ENCODE measurements at places on chromosomes 16 and 17.

DNA sequence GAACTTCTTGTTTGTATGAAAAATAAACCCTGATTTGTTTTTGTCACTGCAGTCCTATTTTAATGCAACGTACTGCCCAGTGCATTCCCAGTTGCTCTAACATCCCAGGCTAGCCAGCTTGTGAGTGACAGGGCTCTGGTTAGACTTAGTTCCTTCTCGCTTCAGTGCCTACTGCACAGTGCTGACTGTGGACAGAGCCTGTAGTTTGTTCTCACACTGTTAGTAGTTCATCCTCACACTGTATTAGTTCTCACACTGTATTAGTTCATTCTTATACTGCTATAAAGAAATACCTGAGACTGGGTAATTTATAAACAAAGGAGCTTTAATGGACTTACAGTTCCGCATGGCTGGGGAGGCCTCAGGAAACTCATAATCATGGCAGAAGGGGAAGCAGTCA lies 116.6 kb upstream of the SALL1 start:
- DNase-seq: no peak

DNA sequence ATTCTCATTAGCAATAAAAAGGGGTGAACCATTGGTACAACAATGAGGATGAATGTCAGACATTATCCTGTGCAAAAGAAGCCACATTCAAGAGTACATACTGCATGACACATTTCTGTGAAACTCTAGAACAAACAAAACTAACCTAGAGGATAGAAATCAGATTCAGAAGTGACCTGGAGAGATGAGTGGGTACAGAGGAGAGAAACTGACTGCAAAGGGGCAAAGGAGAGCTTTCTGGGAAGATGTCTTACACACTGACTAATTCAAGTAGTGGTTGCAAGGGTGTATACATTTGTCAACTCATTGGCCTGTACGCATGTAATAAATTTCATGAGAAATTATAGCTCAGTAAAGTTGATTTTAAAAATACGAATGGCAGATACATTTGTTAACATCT lies 115.6 kb downstream of the GAS7 start:
- DNase-seq: no peak

DNA sequence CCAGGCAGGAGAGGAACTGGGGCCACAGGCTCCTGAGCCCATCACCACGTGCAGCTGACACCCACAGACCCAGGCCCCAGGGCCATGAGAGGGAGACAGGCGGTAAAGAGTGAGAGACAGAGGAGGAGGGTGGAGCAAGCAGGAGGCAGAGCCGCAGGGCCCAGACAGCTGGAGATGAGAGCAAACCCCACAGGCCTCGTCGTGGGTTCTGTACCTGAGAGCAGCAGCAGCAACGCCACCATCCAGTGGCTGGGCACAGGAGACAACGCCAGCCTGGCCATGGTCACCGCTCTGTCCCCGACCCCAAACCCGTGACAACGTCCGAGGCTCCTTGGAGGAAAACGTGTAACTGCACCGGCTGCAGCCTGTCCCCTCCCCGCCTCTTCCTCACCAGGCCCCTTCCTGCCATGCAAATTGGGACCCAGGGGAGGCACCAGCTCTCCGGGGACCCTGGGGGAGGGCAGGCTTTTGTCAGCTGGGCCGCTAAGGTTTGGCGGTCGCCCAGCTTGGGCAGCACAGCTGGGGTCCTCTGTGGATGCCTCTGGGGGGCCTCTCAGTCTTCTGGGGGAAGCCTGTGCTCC lies at the start of gene CD79B:
TSS of gene CD79B (minus strand) at position 351 of the 581 bp plus-strand sequence. CDS start at position 281, 70 bp downstream.
- DNase-seq: no peak

DNA sequence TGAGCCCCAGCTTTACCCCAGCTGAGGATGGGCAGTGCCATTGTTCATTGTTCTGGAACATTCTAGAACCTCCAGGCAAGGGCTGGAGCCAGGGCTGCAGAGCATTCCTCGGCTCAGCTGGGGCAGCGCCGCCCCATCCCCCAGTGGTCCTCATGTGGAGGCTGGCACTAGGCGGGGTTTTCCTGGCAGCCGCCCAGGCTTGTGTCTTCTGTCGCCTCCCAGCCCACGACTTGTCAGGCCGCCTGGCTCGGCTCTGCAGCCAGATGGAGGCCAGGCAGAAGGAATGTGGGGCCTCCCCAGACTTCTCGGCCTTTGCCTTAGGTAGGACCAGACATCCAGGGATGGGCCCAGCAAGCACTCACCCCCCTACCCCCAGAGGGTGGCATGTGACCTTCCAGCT lies at the start of gene TMEM95:
TSS of gene TMEM95 (plus strand) at position 104 of the 400 bp plus-strand sequence. CDS start at position 153, 49 bp downstream.
- DNase-seq: no peak

- DNase-seq: no peak
Observed at GRCh38 chr17:64515419-64515818, 8.6 kb downstream of the CEP95 start.

GRCh38 chr17:31778523-31778922 lies 80.5 kb downstream of the COPRS start:
- no peak for DNase-seq

DNA sequence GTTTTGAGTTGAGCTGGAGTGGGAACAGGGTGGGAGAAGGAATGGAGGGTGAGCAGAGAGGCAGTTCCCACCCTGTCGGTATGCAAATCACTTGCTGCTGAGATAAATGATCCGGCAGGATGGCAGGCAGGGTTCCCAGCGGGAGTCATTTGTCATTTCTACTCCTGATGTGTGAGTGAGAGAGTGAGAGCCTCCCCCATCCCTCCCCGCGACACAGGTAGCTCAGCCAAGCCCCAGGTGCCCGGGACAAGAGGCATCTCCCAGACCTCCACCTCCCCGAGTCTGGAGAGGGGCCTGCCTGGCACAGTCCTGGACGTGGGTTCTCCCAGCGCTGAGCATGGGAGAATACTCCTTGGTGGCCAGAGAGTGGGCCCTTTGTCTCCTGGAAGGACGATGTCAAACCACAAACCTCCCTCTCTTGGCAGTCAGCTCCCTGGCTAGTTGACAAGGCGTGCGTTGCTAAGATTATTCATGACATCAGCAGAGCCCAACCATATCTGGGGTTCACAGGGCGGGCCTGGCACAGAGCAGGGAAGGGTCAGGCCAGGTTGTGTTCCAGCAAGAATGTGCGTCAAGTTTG lies 33.7 kb upstream of the TNRC6C start:
- DNase-seq: no peak

GRCh38 chr17:74181341-74181740 lies 22.1 kb upstream of the RPL38 start:
- no peak for DNase-seq

DNA sequence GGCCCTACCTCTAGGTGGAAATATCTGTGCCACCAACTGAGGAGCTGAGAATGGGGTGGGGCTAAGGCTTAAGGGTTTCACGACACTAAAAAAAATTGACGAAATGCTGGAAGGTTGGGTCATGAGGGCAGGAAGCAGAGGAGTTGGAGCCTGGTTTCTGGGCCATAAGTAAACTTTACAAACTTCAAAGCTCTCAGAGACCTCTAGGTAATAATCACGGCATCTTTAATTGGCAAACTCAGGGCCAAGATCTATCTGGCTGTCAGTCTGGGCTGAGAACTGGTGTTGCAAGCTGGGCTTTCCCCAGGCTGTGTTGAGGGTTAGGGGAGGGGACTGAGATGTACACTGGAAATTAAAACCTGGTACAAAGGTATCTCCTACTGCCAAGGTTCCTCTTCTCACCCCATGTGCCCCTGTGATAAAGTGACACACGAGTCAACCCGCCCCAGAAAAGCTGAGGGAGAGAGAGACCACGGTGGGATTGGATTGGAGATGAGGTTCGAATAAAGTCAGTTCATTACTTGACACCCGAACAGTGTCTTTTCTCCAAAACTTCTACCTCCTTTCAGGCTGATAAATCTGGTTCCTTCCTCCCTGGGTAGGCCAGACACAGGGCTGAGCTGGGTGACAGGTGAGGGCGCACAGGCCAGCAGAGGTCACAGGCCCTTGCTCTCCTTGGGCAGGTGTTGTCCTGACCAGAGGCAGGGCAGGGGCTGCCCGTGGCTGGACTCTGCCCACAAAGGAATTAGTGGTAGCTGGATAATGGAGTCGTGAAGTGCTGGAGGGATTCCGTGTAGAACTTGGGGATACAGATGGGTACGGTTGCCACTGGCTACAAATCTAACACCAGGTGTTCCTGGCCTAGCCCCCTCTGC lies 4.0 kb upstream of the ZNF768 start:
- DNase-seq: no peak

DNA sequence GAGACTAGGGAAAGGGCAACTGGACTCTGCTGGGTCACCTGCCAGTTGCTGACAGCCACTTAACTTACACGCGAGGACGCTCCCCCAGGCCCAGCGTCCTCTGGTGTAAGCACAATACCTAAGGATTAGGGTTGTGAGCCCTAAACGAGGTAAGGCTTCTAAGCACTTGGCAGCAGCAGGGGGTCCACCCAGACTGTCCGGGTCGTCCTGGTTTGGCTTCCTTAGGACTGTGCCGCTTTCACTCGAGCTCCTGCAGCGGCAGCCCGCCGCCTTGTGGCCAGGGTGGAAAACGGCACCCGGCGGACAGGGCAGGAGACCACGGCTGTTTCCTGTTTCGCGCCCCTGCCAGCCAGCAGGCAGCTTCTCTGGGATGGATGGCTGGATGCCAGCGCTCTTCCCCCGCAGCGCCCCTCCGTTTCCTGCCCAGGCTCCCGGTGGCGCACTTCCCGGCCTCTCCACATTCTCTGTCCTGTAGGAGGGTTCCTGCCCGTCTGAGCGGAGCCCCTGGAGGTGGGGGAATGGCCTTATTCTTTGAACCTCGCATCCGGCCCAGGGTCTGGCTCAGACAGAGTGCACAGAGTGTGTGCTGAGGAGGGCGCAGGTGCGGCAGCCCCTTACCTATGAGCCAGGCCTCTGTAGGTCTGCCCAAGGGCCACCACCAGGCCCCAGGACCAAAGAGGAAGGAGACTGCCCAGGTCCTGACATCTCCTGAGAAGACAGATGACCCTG lies 47.0 kb upstream of the AMZ2 start:
- DNase-seq: peak; percentile 95

DNA sequence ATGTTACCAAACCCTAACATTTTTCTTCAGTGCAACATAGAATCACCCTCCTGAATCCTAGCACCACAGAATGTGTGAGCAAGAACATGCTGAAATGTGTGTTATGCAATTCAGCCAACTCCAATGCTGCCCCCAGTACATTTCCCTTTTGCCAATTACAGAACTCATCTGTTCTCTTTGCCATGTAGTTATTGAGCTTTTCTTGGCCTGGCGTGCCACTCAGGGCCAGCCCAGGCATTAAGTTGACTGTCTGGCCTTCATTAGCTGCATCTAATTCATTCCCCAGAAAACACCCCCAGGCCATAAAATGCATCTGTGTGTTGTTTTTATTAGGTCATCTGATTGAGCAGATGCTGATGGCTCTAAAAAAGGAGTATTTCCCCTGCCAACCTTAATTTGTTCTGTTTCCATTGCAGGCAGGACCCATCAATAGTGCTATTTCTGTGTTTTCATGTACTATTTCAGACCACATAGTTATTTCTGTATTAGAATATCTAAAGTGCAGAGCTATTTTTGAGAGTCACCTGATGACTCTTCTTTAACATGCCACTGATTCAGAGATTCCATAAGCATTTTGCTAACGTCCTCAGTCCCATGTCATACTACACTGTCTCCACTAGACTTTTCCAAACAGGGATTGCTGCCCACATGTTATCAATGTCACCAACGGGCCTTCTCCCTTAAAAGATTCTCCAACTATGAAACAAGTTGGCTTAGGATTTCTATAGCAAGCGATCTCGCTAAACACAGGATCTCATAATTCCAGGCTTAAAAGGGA lies 969.7 kb downstream of the CDH11 start:
- no peak for DNase-seq

DNA sequence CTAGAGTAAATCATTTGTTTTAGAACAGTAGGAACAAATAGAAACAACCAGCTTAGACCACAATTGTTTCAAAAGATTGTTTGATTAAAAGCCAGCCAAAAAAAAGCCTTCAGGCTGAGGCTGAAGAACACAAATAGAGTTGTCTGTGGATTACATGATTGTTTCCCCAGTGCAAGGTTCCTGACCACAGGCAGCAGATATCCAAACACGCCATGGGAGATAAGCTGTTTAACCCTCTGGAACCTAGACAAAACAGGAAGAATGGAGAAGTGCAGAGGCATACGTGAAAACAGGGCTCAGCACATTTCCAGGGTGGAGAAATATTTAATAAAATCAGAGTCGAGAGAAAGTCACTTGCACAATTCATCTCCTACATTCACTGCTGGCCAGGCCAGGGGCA lies 21.0 kb downstream of the ATPAF2 start:
- DNase-seq: no peak

GRCh38 chr16:49552313-49552928 lies 178.8 kb downstream of the C16orf78 start:
- DNase-seq: no peak
